Stimulated activated CD8-positive, alpha-beta memory T cell treated with anti-CD3 and anti-CD28 coated beads, Interleukin-12 subunit alpha, Interleukin-12 subunit beta, amount 100 ng/mL, for 1 hour (primary cell): ENCODE measurements at places on chromosomes 6 and 20.
A peak's percentile ranks its signal among the peaks of the same experiment; 100 is the strongest.

DNA sequence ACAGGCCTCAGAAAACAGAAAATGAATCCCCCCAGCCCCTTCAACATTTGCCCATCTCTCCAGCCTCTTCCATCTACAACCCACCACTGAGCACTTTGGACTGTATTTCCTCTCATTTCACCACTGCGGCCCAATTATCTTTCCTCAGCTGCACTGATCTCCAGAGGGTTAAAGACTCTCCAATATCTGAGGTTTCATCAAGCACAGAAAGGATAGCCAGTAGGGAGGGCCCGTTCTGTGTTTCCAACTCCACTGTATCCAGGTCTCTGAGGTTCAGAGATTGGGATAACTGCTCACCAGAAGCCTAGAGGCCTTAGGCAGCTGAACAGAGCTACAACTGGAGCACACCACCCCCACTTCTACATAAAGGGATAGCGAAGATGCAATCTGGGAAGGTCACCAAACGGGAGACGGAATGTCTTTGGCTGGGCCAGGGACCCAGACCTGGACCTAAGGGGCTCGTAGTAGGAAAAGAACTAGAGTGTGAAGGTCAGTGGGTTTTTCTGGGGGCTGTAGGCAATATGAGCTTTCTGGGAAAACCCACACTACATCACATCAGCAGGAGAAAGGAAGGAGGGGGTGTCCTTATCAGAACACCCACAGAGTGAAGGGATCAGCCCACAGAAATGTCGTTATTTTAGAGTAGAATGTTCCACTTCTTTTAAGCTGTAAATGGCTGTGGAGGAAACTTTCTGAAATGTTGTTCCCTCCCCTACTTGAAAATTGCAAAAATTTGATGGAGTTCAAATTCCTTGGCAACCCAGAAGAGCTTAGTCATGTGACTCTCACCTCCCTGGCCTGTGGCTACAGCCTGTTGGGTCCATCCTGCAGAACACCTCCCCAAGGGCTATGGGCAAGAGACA is 7.3 kb downstream of the KCNK5 start:
- DNase-seq, result no peak

DNA sequence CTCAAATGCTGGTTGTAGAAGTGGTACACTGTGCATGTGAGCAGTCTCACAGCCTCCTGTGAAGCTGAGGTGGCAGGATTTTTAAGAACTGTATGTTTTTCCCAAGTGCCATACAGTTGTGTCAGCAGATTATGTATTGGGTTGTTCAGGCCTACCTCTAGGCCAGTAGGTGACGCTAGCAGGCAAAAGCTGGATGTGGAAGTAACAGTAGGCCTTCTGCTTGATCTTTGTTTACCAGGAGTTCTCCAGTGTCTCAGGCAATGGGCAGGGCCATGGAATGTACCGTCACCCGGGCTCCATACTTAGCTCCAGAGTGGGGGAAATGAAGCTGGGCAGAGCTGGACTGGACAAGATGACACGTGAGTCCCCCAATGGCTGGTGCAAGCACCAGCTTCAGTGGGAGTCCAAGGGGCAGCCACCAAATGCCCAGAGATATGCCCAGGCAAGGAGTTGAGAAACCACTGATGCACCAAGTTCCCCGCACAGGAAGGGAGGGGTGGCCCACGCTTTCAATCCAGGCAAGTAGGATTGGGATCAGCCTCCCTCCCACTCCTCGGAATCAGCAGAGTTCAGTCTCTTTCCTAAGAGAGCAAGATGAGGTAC is 289.7 kb downstream of the HTR1B start:
- DNase-seq, result no peak

DNA sequence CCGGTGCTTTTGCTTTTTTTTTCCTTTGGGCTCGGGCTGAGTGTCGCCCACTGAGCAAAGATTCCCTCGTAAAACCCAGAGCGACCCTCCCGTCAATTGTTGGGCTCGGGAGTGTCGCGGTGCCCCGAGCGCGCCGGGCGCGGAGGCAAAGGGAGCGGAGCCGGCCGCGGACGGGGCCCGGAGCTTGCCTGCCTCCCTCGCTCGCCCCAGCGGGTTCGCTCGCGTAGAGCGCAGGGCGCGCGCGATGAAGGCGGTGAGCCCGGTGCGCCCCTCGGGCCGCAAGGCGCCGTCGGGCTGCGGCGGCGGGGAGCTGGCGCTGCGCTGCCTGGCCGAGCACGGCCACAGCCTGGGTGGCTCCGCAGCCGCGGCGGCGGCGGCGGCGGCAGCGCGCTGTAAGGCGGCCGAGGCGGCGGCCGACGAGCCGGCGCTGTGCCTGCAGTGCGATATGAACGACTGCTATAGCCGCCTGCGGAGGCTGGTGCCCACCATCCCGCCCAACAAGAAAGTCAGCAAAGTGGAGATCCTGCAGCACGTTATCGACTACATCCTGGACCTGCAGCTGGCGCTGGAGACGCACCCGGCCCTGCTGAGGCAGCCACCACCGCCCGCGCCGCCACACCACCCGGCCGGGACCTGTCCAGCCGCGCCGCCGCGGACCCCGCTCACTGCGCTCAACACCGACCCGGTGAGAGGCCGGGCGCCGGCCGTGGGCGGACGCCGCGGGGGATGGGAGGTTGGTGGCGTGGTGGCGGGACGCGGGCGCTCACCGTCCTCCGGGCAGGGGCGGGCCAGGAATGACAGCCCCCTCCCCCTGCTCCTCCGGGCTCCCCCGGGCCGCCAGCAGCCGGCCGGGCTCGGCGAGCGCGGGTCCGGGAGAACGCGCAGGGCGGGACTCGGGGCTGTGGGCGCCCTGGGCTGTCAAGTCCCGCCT is 606 bp downstream of the ID4 start:
- DNase-seq, result no peak

DNA sequence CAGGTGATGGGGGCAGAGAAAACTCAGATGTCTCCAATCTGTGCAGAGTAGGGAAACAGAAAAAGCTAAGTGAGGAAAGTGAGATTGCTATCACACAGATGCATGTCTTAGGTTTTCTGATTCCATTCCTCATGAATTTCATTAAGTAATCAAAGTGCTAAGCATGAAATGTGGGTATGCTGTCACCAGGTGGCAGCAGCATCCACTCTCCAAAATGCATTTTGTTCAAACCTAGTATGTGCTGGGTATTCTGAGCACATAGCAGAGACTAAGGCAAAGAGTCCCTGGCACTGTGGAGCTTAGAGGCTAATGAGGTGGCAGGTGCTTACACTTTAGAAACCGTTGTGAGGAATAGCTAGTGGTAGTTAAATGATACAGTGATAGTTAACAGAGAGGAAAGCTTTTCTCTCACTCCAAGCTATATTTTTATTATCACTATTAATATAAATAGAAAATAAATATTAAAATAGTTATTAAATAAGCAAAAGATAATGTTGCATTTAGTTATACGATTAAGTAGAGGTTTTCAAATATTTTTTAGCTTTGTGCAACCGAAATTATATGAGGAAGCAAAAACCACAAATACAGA is 179.5 kb downstream of the CDH26 start:
- peak; percentile 7 for DNase-seq

DNA sequence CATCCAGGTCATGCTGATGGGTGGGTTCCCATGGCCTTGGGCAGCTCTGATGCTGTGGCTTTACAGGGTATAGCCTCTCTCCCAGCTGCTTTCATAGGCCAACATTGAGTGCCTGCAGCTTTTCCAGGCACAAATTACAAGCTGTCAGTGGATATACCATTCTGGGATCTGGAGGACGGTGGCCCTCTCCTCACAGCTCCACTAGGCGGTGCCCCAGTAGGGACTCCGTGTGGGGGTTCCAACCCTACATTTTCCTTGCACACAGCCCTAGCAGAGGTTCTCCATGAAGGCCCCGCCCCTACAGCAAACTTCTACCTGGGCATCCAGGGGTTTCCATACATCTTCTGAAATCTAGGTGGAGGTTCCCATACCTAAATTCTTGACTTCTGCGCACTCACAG is 602.6 kb upstream of the HS3ST5 start:
- no peak for DNase-seq

- DNase-seq, result no peak
Measured at GRCh38 chr20:1841554-1842140, 53.6 kb upstream of the SIRPA start.

GRCh38 chr6:1613346-1613687 is 3.6 kb downstream of the FOXC1 start:
- DNase-seq, result no peak

- no peak for DNase-seq
Measured at GRCh38 chr6:52009466-52010140, 77.8 kb downstream of the PKHD1 start.

DNA sequence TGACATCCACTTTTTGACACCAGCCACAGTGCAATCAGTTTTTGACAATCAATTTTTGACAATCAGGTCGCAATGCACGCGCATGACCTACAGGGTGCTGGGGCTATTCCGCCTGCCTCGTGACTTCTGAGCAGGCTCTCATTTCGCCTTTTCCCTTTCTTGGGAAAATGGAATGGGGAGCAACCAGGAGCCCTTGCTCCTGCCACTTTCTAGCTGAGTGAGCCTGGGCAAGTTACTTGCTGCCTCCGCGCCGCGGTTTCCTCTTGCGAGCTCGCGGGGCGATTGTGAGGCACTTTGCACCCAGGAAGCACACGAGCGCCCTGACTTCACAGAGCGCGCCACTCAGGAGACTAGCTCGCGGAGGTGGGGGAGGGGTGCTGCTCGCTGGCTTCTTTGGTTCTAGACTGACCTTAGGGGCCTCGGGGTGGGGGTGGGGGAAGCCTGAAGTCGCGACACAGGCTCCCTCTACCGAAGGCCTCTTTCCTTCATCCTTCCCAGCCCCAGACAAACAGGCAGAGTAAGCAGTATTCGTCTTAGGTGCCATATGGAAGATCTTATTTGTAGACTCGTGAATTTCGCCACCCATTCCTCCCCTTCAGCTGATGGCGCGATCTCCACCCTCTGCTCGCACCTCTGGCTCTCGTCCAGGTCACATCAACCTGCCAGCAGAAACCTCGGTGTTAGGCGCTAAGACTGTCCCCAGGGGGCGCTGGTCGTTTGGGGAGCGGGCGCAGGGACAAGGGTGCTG is 4.6 kb downstream of the TP53TG5 start:
- DNase-seq, result peak; percentile 85

GRCh38 chr6:39079197-39080125 is 30.9 kb downstream of the GLP1R start:
- no peak for DNase-seq

- no peak for DNase-seq
Measured at GRCh38 chr20:34389206-34389953, 26.3 kb downstream of the ITCH start.

- DNase-seq, result no peak
Measured at GRCh38 chr6:65637289-65638046, 69.6 kb downstream of the EYS start.

- no peak for DNase-seq
Measured at GRCh38 chr6:47519279-47519678, 41.7 kb downstream of the CD2AP start.

GRCh38 chr20:62979310-62979709 is 26.8 kb downstream of the SLC17A9 start:
- no peak for DNase-seq

DNA sequence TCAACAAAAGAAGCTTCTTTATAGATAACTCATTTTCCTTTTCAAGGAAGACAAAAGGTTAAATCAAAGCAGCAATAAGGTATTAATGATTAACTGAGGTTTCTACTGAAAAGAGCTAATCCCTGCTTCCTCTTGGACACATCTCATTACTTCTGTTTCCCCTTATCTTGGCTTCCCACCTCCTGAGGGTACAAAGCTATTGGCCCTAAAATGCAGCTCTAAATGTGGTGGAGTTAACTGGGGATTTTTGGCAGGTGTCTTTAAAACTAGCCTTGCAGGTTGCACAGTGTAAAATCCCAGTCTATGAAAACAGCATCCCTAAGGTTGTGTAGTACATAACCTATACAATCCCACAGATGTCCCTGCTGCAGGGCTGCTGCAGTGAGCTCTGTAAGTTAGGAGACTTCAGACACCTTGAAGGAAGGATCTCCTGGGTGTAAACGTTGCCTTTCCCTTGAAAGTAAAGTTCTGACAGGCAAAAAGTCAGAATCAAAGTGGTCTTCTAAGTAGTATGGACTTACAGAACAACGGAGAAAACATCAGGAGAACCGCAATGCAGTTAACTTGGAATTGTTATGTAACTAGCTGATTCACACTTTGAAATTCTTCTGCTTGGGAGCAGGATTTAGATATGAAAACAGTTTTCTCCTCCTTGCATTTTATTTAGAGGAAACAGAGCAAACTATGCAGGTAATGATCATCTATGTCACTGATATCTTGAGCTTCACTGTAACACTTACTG is 71.7 kb upstream of the TRAF3IP2 start:
- DNase-seq, result no peak
